Stimulated activated CD4-positive, alpha-beta T cell treated with anti-CD3 and anti-CD28 coated beads, Interleukin-4, amount 100 ng/mL, for 1 hour (primary cell): ENCODE measurements at places on chromosomes 1 and 21.

DNA sequence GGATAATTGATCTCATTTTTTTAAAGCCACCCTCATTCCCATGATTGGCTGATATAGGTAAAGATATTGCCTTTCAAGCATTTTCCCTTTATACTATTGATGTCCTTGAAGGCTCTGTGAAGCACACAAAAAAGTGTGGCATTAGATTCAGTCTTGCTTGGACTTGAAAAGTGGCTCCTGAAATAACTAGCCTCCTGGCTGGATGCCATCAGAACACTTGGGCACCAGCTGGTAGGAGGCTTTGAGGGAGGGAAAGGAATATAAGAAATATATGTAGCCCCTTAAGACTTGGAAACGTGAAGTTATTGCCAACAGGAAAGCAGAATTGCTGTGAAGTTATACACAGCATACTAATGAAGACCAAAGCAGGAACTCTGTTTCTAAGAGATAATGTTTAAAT, 14.1 kb downstream of the MTR start:
- DNase-seq: no peak

GRCh38 chr1:157161901-157162300, 23.7 kb upstream of the ETV3 start:
- DNase-seq: no peak

DNA sequence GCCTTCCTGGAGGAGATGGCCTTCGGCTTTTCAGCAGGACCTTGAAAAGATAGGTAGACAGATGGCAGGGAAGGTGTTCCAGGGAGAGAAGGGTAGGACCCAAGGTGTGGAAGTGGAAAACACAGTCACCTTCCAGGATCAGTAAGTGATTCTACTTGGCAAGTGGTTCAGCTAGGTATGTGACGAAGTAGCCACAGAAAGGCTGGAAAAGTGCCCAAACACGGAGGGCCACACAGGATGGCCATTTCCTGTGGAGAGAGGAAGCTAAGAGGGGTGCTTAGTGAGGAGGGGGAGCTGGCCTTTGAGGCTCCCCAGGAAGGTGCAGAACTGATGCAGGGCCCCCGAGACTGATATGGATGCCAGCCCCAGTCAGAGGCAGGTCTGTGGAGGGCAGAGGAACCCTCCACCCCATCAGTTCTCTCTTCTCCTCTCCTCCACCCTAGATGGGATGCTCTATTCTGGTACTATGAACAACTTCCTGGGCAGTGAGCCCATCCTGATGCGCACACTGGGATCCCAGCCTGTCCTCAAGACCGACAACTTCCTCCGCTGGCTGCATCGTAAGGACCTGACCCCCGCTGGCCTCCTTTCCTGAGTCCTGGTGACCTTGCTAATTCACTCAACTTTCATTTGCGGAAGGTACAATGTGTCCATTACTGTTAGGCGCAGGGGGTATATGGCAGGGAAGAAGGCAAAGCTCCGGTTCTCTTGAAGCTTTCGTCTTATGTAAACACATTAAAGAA, 6.8 kb downstream of the SEMA4A start:
- DNase-seq: no peak

GRCh38 chr1:207811920-207812720, 60.3 kb downstream of the CD46 start:
- DNase-seq: no peak

GRCh38 chr21:24955275-24955961, 651.9 kb downstream of the MRPL39 start:
- no peak for DNase-seq

GRCh38 chr1:63710761-63711380, 62.9 kb upstream of the ROR1 start:
- DNase-seq: no peak

GRCh38 chr1:177287994-177288393, 117.2 kb downstream of the BRINP2 start:
- DNase-seq: no peak

DNA sequence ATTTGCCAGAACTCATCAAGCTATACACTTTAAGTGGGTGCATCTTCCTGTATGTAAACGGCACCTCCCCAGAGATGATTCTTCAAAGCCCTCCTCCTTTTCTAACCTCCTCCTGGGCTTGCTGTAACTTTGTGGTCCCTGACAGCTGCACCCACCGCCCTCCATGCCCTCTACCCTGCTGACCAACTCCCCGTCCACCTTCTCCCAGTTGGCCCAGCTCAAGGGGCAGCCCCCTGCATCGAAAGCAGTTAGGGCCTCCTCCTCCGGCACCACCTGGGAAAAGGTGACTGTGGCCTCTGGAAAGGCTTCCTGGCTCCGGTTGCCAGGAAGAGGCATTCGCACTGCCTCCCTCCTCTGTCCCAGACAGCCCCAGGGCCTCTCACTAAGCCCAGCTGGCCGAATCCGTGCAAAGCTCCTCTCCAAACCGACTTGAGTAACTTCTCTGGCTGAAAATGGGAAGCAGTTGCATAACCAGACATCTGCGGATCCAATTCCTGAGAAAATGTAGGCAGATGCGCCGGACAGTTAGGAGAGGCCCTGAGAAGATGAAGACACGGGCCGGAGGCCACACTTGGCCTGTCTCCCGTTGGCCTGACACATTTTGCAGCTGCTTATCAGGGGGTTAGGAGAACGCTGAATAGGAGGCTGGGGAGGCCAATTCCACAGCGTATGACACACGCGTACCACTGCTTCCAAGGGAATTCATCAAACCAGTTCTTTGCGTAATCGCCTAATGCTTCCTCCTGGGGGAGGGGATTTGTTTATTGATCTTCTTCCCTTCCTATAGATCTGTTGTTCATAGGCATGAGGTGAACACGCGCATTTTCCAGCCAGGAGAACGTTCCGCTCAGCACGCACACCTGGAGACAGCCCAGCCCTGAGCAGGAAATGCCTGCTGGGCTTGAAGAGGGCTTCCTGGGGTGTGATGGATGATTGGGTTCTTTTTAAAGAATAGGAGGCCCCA, 48.7 kb upstream of the COL6A2 start:
- DNase-seq: no peak

GRCh38 chr1:108595507-108595906, 35.6 kb downstream of the EEIG2 start:
- DNase-seq: no peak

DNA sequence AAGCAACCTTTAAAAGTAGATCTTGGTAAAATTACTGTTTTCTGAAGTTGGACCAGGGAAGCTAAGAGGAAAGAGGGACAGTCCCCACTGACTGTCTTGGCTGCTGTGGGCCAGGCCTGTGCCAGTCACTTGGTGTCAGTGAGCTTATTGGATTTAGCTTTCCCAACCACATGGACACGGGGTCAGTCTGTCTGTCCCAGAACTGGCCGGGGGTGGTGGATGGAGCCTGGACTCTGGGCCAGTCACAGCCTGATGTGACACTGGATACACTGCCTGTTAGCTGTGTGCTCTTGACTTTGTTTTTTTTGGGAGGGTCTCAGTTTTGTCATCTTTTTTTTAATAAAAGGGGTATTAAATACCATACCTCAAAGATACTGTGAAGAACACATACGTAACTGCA, 96.7 kb downstream of the GALNT2 start:
- no peak for DNase-seq

GRCh38 chr1:50992532-50993318, 22.7 kb downstream of the CDKN2C start:
- no peak for DNase-seq

DNA sequence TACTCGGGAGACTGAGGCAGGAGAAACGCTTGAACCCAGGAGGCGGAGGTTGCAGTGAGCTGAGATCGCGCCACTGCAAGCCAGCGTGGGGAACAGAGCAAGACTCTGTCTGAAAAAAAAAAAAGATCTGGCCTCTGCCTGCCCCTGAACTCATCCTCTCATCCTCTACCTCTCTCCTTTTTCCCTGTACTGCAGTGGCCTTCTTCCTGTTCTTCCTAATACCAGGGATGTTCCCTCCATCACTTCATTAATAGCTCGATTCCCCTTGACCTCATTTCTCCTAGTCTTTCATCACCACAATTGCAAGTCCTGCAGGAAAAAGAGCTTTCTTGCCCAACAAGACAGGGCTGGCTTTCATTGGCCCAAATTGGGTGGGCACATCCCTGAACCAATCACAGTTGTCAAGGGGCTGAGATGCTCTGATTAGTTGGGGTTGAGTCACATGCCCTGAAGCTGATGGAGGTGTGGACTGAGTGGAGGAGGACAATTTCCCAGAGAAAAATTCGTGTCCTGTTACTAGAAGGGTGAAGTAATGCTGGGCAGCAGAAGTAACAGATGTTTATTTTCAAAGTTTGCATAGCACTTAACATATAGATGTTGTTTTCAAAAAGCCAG, 86.8 kb upstream of the PUM1 start:
- DNase-seq: no peak

GRCh38 chr1:95035536-95035935, 37.2 kb downstream of the ALG14 start:
- DNase-seq: no peak

DNA sequence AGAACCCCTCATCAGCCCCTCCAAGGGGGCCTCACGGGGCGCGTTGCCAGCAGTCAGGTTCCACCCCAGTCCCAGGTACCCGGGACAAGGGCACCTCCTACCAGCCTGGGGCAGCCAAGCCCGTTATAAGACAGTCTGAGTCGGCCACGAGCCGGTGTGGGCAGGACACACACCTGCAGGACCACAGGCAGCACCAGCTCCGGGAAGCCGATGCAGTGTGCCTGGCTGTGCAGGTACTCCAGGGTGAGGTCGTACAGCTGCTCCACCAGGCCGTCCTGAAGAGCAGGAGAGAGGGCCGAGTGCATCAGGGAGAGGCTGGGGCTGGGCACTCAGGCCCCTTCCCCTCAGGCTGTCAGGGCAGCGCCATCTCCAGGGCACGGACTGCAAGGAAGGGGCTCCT, 11.1 kb downstream of the NOC2L start:
- DNase-seq: no peak

DNA sequence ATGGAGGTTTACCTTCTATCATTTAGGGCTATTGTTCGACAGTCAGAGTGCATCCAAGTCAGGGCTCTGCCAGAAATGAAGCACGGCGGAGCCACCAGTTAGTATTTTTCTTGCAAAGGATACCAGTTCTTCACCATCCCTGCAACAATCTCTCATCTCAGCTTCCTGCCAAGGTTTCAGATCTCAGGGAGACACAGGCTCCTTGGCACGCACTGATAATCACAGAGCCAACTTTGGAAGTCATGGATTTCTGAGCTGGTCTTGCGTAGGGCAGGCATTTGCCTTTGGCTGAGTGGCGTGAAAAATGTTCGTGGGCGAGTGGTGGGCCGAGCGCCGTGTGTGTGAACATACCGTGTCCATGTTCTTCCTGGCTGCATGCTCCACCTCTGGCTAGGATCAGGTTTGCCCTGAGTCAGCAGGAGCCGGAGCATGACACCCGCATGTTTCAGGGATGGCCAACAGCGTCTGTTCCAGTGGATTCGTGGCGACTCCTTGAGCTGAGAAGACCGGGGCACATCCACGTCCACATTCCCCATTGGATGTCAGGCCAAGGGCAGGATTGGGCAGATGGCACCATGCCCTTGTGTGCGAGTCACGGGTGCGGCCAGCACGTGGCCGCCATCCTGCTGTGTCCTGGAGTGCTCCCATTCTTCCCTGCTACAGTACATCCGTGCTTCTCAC, 118.5 kb upstream of the C1orf174 start:
- DNase-seq: no peak

GRCh38 chr21:29236201-29236600, 62.5 kb upstream of the BACH1 start:
- no peak for DNase-seq

GRCh38 chr1:97074771-97075170, 353.2 kb downstream of the PTBP2 start:
- no peak for DNase-seq

GRCh38 chr21:17479606-17480005, 33.2 kb upstream of the CXADR start:
- DNase-seq: no peak

DNA sequence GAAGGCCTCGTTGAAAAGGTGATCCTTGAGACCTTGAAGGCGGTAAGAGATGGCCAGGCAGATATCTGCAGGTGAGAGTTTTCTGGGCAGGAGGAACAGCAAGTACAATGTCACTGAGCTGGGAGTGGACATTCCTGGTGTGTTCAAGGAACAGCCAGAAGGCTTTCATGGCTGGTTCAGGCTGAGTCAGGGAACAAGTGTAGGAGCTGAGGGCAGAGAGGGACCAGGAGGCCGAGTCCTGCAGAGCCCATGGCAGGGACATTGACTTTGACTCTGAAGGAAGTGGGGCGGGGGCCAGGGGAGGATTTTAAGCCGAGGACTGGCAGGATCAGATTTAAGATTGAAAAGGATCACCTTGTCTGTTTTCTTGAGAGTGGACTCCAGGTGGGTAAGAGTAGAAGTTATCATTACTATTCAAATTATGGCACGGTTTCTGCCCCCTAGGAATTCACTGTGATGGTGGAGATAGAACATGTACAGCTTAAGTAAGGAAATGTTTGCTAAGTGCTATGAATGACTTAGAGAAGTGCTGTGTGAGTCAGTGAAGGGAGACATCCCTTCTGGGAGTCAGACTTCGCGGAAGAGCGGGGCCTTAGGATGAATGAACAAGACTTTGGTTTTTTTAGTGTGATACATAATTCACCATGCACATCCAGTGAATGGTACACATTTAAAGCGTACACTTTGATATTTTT, 202.3 kb downstream of the KIF26B start:
- DNase-seq: no peak

GRCh38 chr1:39902460-39902807, 717 bp upstream of the MYCL start:
- no peak for DNase-seq

DNA sequence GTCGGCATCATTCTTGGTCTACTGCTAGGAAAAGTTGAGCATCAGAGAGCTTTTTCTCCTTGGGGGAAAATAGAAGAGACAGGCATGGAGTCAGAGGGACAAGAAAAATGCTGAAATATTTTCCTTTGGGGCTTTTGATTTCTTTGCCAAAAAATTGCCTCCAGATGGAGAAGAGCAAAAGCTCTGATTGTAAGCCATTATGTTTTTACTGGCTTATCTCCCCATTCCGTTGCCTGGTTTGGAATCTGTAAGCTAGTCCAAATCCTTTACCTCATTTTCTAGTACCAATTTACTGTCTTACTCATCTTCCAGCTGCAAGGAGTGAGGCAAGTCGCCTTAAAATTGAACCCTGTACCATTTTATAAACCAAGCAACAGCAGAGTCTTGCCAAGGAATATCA, 23.3 kb upstream of the NBL1 start:
- no peak for DNase-seq

DNA sequence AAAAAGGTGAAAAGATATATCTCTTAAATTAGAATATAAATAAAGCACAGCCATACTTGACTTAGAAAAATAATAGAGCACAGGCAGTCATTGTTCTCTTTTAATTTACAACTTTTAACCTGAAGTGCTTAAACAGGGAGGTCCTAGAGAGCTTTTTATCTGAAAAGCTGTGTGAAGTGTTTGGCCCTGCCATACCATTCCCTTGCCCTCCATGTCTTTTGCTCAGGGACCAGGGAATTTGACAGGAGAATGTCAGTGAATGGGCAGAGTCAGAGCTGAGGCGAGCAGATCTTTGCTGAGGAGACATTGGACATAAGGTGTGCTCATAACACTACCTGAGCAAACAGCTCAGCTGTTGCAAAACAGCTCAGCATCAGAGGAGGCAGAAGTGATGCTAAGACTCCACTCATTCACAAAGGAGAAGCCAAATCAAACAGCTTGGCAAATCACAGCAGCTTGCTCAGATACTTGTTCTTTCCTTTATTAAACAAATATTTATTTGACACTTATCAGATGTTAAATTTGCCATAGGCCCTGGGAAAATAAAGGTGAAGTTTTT, 14.9 kb upstream of the MGST3 start:
- no peak for DNase-seq
